ENCODE measurements at places on chromosomes 4 and X.

GRCh38 chrX:14616301-14616700 lies 87.0 kb downstream of the GLRA2 start:
- no peak for DNase-seq

- DNase-seq, result peak; percentile 11
These were observed 56.7 kb downstream of the STOX2 start for GRCh38 chr4:183961795-183962194.

DNA sequence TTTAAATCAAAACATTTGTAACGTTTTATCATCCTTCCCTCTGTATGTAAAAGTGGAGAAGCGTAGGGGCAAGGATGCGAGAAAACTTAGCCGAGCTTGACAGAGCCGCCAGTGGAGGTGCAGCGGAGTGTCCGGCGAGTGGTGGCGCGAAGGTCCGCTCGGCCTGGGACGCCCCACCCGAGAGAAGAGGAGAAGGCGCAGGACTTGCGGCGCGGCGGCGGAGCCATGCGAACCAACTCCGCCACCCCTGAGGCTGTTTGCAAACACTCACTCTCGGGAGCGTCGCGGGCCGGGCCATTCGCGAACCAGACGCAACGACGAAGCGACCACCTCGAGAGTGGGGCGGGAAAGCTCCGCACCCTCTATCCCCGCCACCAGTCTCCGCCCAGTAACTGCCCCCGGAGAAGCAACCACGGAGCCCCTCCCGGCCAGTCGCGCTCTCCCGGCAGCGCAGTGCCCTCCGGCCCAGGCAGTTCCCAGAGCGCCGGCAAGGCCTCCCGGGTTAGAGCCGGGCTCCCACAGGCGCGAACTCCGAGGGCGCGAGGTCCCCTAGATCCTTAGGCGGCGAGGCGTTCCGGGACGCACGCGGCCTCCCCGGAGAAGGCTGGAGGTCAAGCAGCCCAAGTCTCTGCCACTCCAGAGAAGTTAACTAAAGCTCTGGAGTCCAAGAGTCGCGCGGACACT lies 2.3 kb upstream of the MAB21L2 start:
- no peak for DNase-seq

- DNase-seq, result no peak
These were observed 53.9 kb upstream of the MMAA start for GRCh38 chr4:145565328-145565727.

GRCh38 chr4:89284828-89285227 lies 22.8 kb downstream of the GPRIN3 start:
- no peak for DNase-seq

GRCh38 chr4:100060765-100061416 lies 110.8 kb upstream of the H2AZ1 start:
- DNase-seq, result peak; percentile 39
